ENCODE measurements at places on chromosomes 6 and 20.

DNA sequence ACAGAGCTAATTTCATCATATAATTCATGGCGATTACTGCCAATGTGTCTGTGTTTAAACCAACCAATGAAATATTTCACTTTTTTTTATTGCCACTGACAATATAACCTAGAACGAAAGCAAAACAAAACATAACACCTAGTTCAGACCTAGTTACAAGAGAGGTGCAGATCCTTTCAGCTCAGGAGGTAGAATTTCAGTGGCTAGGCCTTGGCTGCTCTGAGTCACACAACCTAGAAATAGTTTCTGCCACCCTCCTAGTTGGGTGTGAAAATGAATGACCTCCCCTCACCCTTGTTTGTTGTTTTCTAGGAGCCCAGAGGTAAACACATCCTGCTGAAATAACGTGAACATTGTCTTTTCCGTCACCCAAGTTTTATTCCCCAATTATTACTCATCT lies 356.3 kb downstream of the HTR1B start:
- no peak for DNase-seq

- no peak for DNase-seq
These were observed 27.8 kb upstream of the F13A1 start for GRCh38 chr6:6348256-6348655.

GRCh38 chr20:62758226-62758912 lies 37.9 kb upstream of the MRGBP start:
- no peak for DNase-seq

GRCh38 chr20:24665196-24665595 lies 195.8 kb downstream of the SYNDIG1 start:
- no peak for DNase-seq

- no peak for DNase-seq
These were observed 61.1 kb upstream of the GTSF1L start for GRCh38 chr20:43787937-43788336.

DNA sequence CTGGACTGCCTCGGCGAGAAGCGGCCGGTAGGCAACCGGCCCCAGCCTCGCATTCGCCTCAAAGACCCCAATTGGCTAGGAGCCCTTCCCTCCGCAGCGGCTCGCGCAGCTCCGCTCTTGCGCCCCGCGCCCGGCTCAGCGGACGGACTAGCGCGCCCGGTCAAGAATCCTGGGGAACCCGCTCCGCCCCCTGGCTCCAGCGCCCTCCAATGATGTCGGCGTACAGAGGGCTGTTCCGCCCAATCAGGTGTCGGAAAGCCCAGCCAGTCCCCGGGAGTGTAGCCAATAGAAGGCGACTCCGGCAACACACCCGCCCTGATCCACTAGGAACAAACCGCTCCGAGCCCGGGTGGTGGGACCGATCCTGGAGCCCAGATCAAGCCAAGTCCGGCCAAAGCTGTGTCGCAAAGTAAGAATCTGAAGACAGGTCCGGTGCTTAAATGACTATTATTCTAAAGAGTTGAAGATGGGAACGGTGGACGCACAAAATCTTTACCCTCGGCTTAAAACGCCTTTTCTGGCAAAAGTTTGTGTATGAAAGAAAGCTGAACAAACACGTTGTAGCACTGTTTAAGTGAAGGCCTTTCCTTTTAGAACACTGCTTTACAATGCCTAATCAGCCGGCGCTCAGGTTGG lies 132.2 kb downstream of the OGFRL1 start:
- no peak for DNase-seq

Measured in stimulated activated CD8-positive, alpha-beta memory T cell treated with anti-CD3 and anti-CD28 coated beads, Interleukin-4, amount 100 ng/mL, for 1 hour (primary cell).